ENCODE measurements at places on chromosomes 11 and 22.

DNA sequence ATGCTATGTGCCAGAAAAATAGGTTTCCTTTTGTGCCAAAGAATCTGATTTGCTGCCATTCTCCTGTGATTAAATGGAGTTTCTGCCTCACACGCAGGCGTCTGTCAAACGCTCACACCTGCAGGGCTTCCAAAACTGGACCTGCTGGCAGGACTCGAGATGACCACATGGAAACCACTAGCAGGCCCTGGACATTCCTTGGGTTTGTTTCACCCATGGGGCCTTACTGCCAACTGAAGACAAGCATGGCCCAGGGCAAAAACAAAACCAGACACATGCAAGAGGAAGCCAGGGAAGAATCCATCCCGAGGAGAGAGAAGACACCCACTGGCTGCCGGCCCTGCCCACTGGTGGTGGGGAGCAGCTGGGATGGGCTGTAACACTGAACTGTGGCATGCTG is 55.9 kb upstream of the MN1 start:
- DNase-seq = no peak

GRCh38 chr11:75356613-75357012 is 5.2 kb upstream of the ARRB1 start:
- DNase-seq = no peak

DNA sequence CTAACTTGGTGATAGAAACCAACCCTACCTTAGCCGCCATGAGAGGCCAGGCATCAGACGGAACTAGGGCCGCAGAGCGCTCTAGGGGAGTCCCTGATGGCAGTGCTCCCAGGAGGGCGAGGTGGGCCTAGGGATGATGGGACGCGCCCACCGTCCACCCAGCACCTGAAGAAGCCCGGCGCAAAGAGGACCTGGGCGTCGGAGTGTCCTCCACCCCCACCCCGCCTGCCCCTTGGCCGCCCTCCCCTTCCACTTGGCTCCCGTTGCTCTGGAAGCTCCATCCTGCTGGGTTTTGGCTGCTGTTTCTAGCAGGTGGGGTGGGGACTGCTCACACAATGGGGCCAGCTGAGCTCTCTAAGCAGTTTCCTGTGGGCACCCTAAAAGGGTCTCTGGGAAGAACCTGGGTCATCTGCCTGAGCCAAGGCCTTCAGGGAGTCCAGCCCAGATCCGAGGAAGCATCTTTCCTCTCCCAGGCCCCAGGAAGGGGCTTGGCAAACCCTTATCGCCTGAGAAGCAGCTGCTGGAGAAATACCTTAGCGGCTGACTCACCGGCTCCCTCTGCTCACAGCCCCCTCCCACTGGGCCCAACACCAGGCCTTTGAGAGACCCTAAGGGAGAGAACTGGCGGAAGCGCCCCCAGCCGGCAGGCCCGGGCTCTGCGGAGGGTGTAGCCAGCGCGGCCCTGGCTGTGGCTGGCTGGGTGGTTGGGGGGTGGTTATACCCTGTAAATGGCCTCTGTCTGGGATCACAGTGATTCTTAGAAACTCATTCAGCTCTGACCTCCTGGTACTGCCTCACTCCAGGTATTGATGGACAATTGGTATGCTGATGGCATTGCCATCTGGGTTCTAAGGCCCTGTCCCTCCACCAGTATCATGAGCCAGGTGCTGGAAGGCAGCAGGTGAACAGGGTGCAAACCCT is 19.3 kb downstream of the CREB3L1 start:
- peak; percentile 90 for DNase-seq

GRCh38 chr11:57368106-57368844 is 12.7 kb downstream of the PRG3 start:
- peak; percentile 66 for DNase-seq

DNA sequence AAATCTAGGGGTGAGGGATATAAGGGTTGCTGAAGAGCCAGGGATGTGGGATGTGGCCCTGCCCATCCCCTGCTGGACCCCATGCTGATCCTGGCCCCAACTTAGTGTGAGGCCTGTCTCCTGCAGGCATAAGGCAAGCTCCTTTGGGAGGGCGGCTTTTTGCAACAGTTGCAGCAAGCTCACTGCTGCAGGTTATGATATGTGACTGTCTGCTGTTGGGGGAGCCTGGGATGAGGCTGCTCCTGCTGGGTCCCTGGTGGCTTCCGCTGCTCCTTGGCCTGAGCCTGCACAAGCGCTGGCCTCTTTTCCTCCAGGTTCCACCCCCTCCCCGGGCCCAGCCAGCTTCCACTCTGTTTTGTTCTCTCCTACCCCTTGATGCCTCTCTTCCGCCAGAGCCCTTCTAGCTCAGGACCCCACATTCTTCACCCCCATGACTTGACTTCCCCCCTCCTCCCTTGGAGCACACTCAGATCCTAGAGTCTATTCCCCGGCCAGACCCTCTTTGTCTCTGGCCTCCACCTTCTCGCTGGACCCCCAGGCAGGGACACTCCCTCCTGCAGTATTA is 35.0 kb upstream of the SYT13 start:
- no peak for DNase-seq

DNA sequence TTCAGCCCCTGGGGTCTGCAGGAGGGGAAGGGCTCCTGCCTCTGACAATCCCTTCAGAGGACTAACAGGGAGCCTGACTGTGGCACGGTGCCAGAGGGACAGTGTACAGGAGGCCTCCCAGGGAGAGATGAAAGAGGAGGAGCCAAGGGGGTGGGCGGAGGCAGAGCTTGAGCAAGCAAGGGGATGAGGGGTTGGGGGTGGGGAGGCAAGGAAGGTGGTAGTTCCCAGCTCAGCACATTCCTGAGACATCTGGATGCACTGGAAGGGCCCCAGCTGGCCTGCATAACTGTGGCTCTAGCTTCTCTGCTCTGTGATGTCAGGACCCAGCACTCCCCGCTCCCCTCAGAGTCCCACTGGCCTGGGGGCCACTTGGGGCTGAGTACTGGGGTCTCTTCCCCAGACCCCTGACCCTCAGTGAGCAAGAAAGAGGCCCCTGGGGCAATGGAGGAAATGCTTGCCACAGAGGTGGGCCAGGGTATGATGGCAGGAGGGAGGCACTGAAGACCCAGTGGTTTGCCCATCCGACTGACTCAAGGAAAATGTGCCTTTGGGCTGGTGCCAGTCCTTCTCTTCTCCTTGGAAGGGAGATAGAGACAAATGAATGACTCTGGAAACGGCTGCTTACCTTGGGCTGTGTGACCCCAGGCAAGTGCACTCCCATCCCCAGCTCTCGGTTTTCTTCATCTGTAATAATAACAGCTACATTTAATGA is 13.3 kb downstream of the CREB3L1 start:
- DNase-seq = peak; percentile 89

- DNase-seq = peak; percentile 55
Measured at GRCh38 chr11:64849598-64850356, 5.3 kb upstream of the CDC42BPG start.

DNA sequence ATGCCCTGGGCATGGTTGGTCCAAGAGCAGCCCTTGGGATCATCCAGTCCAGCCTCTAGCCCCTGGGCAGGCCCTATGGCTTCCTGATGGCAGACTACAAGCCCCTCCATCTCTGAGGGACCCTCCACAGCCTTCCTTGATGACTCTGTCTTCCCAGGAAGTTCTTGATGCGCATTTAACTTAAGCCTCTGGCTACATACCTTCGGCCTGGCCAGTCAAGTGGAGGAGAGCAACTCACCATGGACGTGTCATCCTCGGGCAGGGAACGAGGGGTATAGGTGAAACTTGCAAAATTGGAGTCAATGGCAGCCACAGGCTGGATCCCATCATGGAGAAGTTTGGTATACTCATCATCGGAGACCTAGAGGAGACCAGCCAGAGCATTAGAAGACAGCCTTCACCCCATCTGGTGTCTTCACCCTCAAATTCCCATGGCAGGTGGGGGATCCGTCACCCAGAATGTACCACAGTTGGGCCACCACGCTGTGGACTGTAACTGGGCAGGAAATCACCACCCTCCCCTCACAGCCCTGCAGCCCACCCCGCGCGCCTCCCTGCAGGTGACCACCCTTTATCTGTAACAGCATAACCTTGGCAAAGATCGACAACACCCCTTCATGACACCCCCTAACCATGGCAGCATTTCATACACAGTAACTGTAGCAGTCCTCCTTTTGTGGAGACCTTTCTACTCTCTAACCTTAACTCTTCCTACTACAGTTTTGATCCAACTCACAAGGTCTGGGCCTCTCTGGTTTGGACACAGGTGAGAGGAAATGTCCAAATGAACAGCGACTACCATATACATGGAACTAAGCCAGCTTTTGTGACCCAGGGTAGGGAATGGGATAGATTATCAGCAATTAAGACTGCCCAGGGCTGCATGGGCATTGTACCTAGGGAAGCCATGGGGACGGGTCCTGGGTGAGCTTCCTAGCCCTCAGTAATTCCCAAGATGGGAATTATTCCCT is 91.7 kb downstream of the PDE2A start:
- no peak for DNase-seq

DNA sequence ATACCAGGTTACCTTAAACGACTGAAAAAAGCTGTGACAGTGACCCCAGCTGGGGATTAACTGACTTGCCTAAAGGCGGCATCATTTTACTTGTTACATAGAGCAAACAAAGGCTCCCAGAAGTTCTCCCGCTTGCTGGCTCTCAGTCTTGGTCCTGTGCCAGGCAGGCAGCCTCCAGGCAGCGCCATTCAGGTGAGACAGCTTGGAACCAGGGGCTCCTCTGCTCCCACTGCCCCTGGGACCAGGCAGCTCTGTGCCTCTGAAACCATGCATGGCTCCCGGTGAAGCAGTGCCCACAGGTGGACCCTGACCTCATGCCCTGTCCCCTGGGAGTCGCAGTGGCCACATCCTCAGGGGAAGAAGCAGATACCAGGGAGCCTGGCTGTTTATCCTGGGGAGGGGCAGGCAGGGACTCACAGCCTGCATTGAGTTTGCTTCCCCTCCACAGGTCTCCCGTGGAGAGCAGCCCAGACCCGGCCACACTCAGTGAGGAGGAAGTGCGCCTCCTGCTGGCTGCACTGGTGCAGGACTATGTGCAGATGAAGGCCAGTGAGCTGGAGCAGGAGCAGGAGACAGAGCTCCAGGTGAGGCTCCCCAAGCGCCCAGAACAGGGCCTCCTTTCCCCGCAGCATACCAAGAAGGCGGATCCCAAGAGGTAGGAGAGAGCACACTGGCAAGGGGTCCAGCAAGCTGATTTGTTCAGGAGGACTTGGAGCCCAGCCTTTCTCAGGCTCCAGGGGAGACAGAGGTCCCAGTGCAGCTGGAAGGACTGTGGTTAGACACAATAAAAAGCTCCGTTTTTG is 15.6 kb upstream of the CYP2R1 start:
- DNase-seq = peak; percentile 81

DNA sequence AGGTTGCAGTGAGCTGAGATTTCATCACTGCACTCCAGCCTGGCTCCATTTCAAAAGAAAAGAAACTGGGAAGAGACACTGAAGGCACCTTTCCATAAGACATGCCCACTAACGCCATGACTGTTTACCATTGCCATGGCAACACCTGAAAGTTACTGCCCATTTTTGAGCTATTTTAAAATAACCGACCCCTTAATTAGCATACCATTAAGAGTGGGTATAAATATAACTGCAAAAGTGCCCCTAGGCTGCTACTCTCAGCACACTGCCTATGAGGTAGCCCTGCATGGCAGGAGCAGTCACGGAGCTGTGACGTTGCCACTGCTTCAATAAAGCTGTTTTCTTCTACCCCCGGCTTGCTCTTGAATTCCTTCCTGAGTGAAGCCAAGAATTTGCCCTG is 9.9 kb upstream of the RNASEH2C start:
- peak; percentile 57 for DNase-seq

- no peak for DNase-seq
Measured at GRCh38 chr11:74330075-74330858, 18.8 kb upstream of the P4HA3 start.

GRCh38 chr11:44404301-44404700 is 94.4 kb upstream of the ALX4 start:
- DNase-seq = no peak

- peak; percentile 14 for DNase-seq
Measured at GRCh38 chr22:46659791-46660186, 39.6 kb downstream of the GRAMD4 start.

GRCh38 chr11:336659-337198 is 16.1 kb upstream of the IFITM3 start:
- no peak for DNase-seq

DNA sequence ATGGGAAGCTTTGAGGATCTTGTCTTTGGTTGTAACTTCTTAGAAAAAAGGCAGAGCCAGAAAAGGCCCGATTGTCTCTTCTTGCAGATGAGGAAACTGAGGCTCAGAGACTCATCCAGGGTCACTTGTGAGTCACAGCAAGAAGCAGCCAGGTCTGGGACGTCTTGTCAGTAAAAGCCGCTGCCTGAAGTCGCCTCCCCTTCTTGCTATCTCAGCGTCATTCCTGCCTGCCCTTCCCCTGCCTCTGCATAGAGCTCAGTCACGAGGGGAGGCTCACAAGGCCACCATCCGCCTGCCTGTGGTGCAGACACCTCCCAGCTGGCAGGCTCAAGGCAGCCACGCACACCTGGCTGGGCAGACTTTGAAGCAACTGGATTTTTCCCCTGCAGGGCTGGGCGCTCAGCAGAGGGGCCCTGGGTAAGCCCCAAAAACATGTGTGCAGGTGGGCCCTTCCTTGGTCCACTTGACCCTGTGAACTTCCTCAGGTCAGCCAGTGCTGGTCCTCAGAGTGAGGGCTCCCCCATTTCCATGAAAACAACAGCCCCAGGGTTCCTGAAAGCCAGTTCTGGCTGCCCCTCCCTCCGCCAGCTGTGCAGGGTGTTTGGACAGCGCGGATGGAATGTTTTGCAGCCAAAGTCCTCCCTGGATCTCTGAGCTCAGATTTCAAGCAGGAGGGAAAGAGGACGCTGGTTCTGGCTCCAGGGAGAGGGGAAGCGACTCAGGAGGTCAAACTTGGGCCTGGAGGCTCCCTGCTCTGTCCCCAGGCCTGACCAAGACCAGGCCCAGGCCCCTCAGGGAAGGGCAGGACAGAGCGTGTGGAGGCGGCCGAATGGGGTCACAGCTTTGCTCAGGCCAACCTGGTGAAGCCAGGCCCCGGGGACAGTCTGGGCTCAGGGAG is 6.0 kb upstream of the RAB3IL1 start:
- peak; percentile 74 for DNase-seq

DNA sequence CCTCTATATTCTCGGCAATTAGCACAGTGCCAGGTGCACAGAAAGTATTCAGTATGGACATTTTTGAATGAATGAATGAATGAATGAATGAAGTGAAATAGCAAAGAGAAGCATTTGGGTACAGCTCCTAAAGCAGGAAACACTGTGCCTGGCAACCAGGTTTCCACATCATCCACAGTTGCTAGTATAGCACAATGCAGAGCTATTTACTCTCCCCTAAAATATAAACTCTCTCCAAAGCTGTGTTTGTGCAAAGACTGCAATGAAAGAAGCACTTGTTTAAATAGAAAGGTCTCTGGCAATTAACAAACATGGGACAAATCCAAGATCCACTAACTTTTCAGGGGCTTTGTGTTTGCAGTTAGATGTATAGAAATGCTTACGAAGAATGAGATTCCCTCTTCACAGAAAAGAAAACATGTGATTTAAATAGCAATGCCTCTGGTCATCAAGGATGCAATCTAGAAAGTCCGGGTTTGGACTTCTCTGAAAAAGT is 103.0 kb upstream of the OPCML start:
- DNase-seq = no peak

- no peak for DNase-seq
Measured at GRCh38 chr11:92159931-92160330, 64.7 kb upstream of the FAT3 start.
